ENCODE measurements at places on chromosomes 4 and X. TPM values are rescaled to one million over a fixed set of nuclear protein-coding genes. Genes with fewer than 3 reads are reported as not detected.

The RXFP1 gene
- 0.35 TPM for total RNA-seq

The CPZ gene
- 6.1 TPM for total RNA-seq

The WNK3 gene
- 3.7 TPM for total RNA-seq

DNA sequence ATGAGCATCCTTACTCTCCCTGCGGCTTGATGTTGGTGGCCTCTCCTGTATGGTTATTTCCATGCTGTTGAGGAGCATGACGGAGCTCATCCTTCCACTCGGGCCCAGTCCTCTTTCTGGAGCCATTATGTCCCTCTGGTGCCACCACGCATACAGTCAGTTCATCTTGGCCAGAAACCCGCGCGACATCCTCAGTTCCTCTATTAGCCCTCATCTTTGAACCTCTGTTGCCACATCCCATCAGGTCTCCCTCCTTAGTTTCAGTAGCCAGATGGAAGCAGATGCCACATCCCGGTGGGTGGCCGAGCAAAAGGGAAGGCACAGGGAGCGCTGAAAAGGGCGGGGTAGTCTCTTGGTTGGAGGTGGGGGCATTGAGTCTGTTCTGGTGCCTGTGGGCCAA lies 4.6 kb downstream of the LOC101059915 start:
- H3K4me3 ChIP-seq = no peak overlapping the region
- DNase-seq = no peak
- no peaks in the 10 kb centered on the region for H3K27me3 ChIP-seq
- H3K36me3 ChIP-seq = no peaks in the 10 kb centered on the region
- no peak overlapping the region for H3K27ac ChIP-seq

- no peak overlapping the region for H3K27ac ChIP-seq
- H3K4me1 ChIP-seq = no peaks in the 10 kb centered on the region
- H3K36me3 ChIP-seq = no peaks in the 10 kb centered on the region
- H3K27me3 ChIP-seq = no peaks in the 10 kb centered on the region
Measured at GRCh38 chr4:10385994-10386394, 71.2 kb downstream of the ZNF518B start.

- no peak for DNase-seq
- H3K27ac ChIP-seq = no peak overlapping the region
- H3K36me3 ChIP-seq = no peaks in the 10 kb centered on the region
Measured at GRCh38 chr4:151771664-151772063, 10.9 kb upstream of the GATB start.

GRCh38 chr4:60605646-60606354 lies 594.3 kb upstream of the ADGRL3 start:
- no peak overlapping the region for H3K27ac ChIP-seq
- no peak overlapping the region for H3K4me3 ChIP-seq
- DNase-seq = no peak
- no peaks in the 10 kb centered on the region for H3K27me3 ChIP-seq
- H3K36me3 ChIP-seq = no peaks in the 10 kb centered on the region

The SMIM31 gene
- total RNA-seq = not detected

The GLOD5 gene
- not detected for total RNA-seq

DNA sequence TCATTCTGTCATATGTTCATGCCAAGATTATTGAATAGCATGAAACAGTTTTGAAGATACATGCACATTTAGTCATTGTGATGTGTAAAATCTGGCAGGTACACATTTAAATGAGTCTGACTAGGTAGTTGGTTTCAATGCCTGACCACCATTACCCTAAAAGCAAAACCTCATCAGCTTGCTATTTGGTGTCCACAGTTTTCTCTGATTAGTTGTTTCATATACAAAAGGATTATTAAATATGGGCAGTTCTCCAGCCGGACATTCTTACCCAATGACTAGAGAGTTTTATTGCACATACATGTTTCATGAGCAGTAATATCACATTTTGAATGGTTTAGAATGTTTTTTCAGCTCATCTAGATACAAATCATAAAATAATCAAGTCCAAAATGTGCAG lies 23.7 kb downstream of the DCHS2 start:
- no peak for DNase-seq
- no peak overlapping the region for H3K27ac ChIP-seq
- no peaks in the 10 kb centered on the region for H3K4me1 ChIP-seq
- H3K27me3 ChIP-seq = no peaks in the 10 kb centered on the region

- no peaks in the 10 kb centered on the region for H3K36me3 ChIP-seq
- H3K4me1 ChIP-seq = no peaks in the 10 kb centered on the region
- DNase-seq = no peak
- no peaks in the 10 kb centered on the region for H3K27me3 ChIP-seq
- H3K27ac ChIP-seq = no peak overlapping the region
- no peak overlapping the region for H3K4me3 ChIP-seq
Measured at GRCh38 chr4:5026371-5026770, 7.1 kb upstream of the CYTL1 start.

DNA sequence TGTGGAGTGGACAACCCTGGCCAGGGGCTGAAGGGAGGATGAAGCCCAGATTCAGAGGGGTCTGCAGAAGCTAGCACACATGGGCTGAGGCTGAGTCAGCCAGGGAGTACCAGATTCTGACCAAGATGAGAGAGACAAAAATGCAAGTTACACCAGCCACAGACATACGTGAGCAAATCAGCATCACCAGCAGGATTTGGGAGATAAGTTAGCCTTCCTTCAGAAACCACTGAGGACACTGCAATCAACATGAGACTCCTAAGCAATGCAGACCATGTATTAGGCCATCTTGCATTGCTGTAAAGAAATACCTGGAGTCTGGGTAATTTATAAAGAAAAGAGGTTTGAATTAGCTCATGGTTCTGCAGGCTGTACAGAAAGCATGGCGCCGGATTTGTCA lies 57.0 kb upstream of the PAGE5 start:
- H3K27ac ChIP-seq = no peak overlapping the region
- H3K4me1 ChIP-seq = no peaks in the 10 kb centered on the region
- no peaks in the 10 kb centered on the region for H3K27me3 ChIP-seq
- no peak for DNase-seq
- no peaks in the 10 kb centered on the region for H3K36me3 ChIP-seq
- H3K4me3 ChIP-seq = no peak overlapping the region

The TRIM60 gene
- not detected for total RNA-seq

The ZCCHC12 gene
- not detected for total RNA-seq

GRCh38 chrX:111262086-111262485 lies 8.2 kb downstream of the CAPN6 start:
- H3K27ac ChIP-seq = no peak overlapping the region
- no peaks in the 10 kb centered on the region for H3K27me3 ChIP-seq
- H3K4me1 ChIP-seq = no peaks in the 10 kb centered on the region
- no peaks in the 10 kb centered on the region for H3K36me3 ChIP-seq
- H3K4me3 ChIP-seq = no peak overlapping the region

DNA sequence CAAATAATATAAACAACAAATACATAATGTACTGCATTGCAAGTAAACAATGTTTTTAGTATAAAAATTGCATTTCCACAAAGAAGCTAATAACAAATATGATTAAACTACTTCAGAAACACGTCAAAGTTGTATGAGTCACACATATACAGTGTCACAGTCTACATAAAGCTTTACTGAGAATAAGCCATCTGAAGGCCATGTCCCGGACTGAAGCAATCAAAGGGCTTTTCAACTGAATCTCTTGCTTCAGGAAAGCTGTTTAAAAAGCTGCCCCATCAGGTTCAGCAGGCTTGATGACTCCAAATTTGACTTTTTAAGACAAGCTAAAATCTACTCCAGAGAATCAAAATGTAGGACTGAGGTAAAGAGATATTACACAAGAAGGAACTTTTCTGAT lies 1476.8 kb downstream of the ADGRL3 start:
- no peaks in the 10 kb centered on the region for H3K27me3 ChIP-seq
- H3K27ac ChIP-seq = no peak overlapping the region

The LIMCH1 gene
- total RNA-seq = 158 TPM

The MAGEA12 gene
- not detected for total RNA-seq

DNA sequence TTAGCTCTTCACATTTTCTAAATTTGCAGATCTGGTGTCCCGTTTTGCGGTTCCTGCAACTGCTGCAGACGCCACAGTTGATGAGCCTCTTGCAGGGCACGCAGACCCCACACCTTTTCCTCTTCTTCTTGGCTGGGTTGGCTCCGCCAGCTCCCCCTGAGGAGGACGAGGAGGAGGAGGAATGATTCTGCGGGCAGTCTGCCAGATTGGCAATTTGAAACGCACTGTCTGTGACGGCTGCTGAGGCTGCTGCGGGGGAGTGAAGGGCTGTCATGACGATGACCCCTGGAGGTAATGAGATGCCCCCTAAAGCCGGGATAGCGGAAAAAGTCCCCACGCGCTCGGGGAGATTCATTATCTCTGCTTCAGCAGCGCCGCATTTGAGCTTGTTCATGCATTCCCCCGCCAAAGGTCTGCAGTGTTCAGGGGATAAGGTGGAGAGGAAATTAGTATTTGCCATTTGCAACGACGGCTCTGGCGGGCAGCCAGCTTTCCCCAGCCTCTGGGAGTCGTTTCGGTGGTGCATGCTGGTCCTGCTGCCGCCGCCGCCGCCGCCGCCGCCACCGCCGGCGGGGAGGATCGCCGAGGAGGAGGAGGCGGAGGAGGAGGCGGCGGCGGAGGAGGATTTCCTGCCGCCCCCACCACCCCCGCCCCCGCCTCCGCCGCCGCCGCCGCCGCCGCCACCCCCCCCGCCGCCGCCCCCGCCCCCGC lies 3.8 kb downstream of the CXXC4 start:
- peak; percentile 18 for DNase-seq
- H3K4me3 ChIP-seq = peak overlapping the region; percentile 90
- no peaks in the 10 kb centered on the region for H3K27me3 ChIP-seq
- H3K4me1 ChIP-seq = no peaks in the 10 kb centered on the region
- no peaks in the 10 kb centered on the region for H3K36me3 ChIP-seq
- peak overlapping the region; percentile 58 for H3K27ac ChIP-seq

DNA sequence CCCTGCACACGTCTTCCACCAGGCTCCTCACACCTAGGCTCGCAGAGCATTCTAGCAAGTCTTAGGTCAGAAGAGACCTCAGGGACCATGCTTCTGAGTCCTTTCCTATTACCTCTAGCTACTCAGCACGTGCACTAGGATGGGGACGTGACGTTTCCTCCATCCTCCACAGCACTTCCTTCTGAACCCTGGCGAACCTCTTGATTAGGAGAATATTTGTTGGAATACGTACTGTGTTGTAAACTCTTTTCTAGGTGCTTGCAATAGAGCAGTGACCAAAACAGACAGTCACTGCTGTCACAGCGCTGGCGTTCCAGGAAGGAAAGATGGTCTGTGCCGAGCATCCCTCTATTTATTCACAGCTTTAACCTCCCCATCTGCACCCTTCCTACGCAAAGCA lies 12.9 kb upstream of the TENM3 start:
- no peak overlapping the region for H3K27ac ChIP-seq
- DNase-seq = no peak
- H3K36me3 ChIP-seq = no peaks in the 10 kb centered on the region
- H3K4me1 ChIP-seq = no peaks in the 10 kb centered on the region
- H3K4me3 ChIP-seq = no peak overlapping the region
- no peaks in the 10 kb centered on the region for H3K27me3 ChIP-seq

The CXCL11 gene
- total RNA-seq = not detected

- no peak for DNase-seq
- H3K4me1 ChIP-seq = peaks cover 6% of the 10 kb centered on the region
- H3K27me3 ChIP-seq = no peaks in the 10 kb centered on the region
- H3K36me3 ChIP-seq = no peaks in the 10 kb centered on the region
- H3K27ac ChIP-seq = no peak overlapping the region
Measured at GRCh38 chr4:121651597-121651996, 45.2 kb downstream of the ANXA5 start.

The PCSK1N gene
- total RNA-seq = 3.0 TPM

The PPEF2 gene
- total RNA-seq = 0.21 TPM

GRCh38 chrX:110316351-110317060 lies 1.4 kb downstream of the AMMECR1 start:
- peak overlapping the region; percentile 83 for H3K4me3 ChIP-seq
- H3K27ac ChIP-seq = no peak overlapping the region
- H3K4me1 ChIP-seq = no peaks in the 10 kb centered on the region
- H3K36me3 ChIP-seq = no peaks in the 10 kb centered on the region
- DNase-seq = no peak

- no peaks in the 10 kb centered on the region for H3K27me3 ChIP-seq
- H3K36me3 ChIP-seq = no peaks in the 10 kb centered on the region
- no peak for DNase-seq
Measured at GRCh38 chr4:24471486-24472160, 112.7 kb downstream of the DHX15 start.

DNA sequence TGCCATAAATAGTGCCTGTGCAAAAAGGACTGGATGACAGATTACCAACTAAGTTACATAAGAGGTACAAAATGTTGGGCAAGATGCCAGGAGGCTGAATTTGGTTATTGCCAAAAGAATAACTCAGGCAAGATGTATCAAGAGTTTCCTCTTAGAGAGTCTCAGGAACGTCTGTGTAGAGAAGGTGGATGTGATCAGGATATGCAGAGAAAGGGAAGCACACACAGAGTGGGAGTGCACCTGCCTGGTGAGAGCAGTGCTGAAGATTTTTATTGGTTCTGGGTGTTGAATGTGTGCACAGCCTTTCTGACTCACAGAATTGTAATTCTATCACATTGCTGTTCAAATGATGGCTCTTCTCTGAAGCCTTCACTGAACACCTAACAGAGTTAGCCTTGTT lies 156.8 kb upstream of the HS3ST1 start:
- H3K27ac ChIP-seq = no peak overlapping the region
- DNase-seq = no peak
- H3K4me3 ChIP-seq = no peak overlapping the region
- no peaks in the 10 kb centered on the region for H3K27me3 ChIP-seq
- no peaks in the 10 kb centered on the region for H3K36me3 ChIP-seq

DNA sequence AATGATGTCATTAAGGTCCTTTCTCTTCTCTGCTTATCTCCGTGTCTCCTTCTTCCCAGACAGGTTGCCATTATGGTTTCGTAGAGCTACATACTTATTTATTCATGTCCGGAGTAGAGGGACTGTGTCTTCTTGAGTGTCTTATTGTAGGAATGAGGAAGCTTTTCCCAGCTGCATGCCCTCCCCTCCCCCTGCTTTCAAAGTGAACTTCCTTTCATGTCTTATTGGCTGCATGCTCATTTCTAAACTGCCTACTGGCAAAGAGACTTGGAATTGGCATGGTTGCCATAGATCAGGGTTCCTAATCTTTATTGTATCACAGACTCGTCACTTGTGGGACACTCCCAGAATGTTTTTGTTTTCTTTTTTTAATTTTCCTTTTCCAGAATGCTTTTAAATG lies 15.4 kb downstream of the VAMP7 start:
- H3K4me1 ChIP-seq = no peaks in the 10 kb centered on the region
- H3K27me3 ChIP-seq = no peaks in the 10 kb centered on the region
- H3K36me3 ChIP-seq = no peaks in the 10 kb centered on the region
- no peak overlapping the region for H3K4me3 ChIP-seq
- no peak for DNase-seq

DNA sequence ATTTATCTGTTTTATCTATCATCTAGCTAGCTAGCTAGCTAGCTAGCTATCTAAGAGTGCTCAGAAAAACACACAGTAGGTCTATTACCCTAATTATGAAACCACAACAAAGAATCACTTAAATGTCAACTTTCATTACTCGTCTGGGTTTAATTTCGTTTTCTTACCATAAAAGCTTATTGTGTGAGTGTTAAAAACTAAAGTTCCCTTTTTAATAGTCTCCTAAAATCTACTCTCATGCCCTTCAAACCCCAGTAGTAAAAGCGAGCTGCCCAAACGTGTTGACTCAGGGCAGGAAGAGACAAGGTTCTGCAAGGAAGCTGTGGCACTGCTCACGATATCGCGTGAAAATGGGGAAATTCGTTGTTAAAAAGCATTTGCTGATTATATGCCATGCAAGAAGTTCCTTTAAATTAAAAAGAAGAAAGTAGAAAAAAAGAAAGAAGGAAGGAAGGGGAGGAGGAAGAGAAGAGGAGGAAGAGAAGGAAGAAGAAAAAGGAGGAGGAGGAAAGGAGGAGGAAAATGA lies 595 bp downstream of the MBNL3 start:
- H3K4me3 ChIP-seq = peak overlapping the region; percentile 79
- H3K36me3 ChIP-seq = no peaks in the 10 kb centered on the region
- DNase-seq = no peak
- H3K4me1 ChIP-seq = peaks cover 5% of the 10 kb centered on the region

All from thoracic aorta (tissue), 2 donors.